Omental fat pad (tissue), 4 donors: ENCODE measurements at places on chromosomes 16 and 17. TPM values are rescaled to one million over a fixed set of nuclear protein-coding genes. Genes with fewer than 3 reads are reported as not detected.

GEMIN4 gene
- total RNA-seq, result 20.8 TPM

HOXB6 gene
- total RNA-seq, result 21.0 TPM

CDH15 gene
- total RNA-seq, result not detected

GRCh38 chr17:15446036-15446435 is 21.4 kb downstream of the CDRT4 start:
- DNase-seq, result no peak

DNA sequence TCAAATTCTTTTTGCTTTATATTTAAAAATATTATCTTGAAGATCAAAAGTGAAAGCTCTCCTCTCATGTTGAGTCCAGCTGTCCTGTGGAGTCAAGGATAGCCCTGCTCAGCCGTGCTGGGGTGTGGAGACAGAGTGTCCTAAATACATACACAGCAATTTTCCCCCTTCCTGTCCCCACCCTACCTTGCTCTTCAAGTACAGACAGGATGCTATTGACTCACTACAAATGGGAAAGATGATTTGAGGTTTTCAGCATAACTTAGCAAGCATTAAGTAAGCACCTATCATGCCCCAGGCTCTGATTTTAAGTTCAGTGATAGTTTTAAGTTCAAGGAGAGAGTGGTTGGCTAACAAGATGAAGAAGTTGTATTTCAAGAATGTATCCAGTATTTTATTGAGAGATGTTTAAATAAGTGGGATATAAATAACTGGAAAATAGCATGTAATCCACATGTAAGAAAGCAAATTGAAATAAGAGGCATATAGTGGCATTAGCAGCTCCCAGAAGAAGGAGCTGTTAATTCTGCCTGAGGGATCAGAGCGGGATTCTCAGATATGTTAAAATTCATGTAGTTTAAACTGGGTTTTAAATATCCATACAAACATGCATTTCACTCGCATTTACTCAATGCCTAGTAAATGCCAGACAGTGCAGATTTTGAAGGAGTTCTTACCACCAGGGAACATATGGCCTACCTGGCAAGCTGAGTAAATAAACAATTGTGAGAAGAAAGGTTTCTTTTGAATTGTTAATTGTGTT is 183.5 kb upstream of the ANKFN1 start:
- no peak for DNase-seq

GRCh38 chr16:85372627-85373372 is 240.3 kb upstream of the GSE1 start:
- DNase-seq, result no peak

DNA sequence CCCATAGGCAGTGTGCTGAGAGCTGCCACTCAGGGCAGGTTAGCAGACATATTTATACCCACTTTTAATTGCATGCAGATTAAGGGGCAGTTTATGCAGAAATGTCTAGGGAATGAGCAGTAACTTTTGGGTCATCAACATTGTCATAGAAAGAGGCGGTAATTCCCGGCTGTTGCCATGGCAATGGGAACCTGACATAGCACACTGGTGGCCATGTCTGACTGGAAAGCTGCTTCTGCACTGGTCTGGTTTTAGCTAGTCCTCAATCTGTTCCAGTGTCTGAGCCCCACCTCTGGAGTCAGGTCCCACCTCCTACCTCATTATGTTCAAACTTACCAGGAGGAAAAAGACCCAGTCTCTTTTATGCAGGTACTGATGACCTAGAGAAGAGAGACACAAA is 31.5 kb upstream of the TNRC6C start:
- DNase-seq, result no peak

- DNase-seq, result no peak
These were observed 13.1 kb downstream of the POLR2A start for GRCh38 chr17:7497228-7497627.

GRCh38 chr17:62805234-62805633 is 2.9 kb downstream of the MARCHF10 start:
- DNase-seq, result no peak
